Fibroblast of the aortic adventitia (primary cell): ENCODE measurements at places on chromosomes 12 and 14.

DNA sequence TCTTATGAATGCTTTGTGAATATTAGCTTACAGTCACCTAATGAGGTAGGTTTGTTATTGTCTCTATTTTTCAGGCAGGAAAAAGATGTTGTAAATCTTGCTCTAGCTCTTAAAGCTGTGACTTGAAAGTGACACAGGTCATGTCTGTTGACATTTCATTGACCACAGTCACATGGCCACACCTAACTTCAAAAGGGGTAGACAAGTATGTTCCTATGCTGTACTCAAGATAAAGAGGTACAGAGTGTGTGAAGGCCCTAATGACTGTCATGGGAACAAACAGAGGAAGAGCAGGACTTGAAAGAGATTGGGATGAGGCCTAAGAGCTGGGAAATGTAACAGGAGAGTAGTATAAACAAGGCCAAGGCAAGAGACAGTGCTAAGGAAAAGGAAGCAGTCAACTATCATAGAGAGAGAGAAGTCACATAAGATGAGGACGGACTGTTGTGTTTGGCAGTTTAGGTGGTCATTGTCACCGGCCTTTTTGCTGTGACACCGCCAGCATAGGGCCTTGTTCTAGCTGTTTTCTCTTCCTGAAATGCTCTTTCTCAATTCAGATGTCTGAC is 181.0 kb downstream of the CFAP54 start:
- no peak for DNase-seq

DNA sequence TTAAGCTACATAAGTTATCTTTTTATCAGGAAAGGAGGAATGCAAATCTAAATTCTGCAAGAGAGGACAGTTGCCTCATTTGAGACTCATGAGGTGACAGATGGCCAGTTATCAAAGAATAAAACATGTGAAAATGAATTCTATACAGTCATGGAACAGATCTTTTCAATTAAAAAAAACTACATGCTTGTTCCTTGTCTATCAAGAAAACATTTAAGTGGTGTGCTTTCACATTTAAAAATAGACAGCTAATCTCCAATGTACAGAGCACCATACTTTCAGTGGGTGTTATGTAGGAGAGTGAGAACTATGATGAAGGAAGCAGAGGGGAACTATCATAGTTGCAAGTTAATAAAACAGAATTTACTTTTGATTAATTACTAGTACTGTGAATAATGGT is 76.7 kb upstream of the TTC7B start:
- DNase-seq: no peak

GRCh38 chr14:54840798-54841197 is 61.8 kb downstream of the GCH1 start:
- no peak for DNase-seq

DNA sequence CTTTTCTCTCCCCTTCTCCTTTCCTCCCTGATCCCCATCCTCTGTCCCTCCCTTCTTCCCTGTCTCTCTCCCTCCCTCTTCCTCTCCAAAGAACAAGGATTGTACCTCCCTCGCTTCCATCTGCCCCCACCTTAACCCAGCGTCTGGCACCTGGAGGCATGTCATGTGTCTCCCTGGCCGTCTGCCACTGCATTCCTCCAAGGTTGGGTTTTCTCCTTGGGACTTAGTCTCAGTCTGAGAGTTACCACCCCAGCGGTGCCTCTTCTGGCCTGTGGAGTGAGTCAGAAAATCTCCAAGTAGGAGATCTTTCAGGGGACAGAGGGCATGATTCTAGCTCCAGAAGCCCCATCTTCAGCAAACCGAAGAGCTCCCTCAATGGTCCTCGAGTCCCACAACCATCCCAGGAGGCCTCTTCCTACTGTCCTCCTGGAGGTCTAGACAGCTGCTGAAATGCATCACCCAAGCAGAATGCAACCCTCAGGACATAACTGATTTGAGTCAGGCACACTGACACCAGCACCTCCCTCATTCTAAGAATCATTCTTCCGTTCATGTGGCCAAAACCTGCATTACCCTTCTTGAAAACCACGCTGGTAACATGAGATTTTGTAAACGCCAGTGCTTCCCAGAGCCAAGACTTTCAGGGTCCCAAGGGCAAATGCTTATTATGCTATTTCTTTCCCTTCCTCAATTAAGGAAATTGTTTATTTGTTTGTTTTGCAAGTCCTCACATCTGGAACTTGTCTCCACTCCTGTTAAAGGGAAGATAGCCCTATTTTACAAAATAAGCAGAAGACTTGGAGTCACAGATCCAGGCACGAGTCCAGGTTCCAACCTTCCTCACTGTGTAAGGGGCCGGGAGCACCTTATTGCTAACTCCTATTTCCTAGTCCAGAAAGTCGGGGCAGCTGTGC is 463.2 kb downstream of the BCL11B start:
- no peak for DNase-seq

- DNase-seq: no peak
Observed at GRCh38 chr12:120094485-120094884, 22.1 kb downstream of the RAB35 start.

DNA sequence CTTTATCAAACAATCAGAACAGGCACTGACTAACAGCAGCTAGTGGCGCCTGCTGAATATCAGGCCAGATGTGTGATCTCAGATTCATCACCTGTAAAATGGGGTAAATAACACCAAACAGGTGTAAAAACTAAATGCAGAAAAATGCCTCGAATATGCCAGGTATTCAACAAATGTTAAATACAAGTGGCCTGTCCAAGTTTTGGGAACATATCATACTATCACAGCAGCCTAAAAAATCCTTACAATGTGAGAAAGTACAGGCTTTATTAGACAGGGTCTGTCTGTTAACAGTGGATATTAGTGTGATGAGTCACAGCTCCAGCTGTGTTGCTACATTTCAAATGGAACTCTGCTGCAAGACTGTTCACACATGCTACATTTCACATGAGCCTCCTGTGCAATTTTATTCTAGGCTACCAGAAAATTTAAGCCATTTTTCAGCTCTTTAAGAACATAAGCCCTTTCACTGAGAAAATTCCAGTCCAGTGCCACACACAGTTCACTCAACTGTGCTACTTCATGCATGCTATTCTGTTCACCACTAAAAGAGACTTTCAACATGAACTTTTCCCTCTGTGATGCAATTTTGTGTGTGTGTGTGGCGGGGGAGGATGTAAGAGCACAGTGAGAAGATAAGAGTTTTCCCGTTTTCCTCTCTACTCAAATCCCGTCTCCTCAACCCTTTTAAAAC is 56.7 kb downstream of the MSRB3 start:
- DNase-seq: peak; percentile 95

GRCh38 chr12:109462868-109463692 is 14.0 kb downstream of the KCTD10 start:
- DNase-seq: peak; percentile 99

DNA sequence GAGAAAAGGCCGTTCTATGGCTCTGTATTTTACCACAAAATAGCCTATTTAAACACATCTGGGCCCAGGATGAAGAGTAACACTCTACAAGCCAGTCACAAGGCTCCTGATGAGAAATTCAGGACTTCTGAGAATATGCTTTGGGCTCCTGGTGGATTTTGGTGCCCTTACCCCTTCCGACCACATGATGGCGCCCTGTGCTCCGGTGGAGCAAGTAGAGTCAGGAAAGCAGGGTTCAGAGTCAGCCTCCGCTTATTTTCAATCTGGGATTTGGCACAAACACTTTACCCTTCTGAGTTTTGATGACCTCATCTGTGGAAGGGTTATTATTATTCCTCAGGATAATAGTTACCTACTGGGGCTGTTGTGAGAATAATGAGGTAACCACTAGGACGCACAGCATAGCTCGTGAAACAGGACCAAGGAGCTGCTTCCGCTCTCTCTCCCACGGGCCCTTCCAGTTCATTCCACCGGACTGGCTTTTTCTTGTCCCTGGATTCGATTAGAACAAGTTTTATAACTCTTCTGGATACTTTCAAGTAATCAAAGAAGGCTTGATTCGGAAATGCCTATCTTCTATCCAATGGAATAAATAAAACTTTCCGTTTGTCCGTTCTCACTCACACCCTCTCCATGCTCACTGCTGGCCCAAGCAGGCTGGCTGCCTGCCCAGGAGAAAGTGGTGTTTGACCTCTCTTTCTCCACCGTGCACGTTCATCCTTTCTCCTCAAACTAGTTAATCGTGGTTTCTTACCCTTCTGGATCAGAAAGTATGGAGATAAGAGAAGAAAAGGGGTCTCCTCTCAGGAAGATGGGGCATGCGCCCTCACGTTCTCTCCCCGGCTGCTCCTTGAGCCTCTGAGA is 104.6 kb downstream of the GALC start:
- peak; percentile 19 for DNase-seq

DNA sequence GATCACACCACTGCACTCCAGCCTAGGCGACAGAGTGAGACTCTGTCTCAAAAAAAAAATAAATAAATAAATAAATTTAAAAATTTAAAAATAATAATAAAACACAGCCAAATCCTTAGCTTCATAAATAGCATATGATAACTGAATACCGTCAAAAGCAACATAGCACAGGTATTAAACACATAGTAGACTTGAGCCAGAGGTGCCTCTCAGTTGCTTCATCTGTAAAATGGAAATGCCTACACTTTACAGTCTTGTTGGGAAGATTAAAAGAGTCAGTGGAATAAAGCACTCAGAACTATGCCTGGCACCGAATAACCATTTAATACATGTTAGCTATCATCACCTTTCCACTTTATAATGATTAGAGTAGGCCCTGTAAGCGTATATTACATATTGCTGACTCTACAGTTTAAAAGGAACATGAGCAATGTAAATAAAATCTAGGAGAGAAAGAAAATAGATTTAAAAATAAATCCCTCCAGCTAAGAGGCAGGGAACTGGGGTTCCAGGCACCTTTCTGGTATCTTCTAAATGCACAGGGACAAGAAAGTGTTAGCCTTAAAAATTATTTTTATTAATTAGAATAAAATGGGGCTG is 7.8 kb upstream of the DCAF11 start:
- DNase-seq: no peak

DNA sequence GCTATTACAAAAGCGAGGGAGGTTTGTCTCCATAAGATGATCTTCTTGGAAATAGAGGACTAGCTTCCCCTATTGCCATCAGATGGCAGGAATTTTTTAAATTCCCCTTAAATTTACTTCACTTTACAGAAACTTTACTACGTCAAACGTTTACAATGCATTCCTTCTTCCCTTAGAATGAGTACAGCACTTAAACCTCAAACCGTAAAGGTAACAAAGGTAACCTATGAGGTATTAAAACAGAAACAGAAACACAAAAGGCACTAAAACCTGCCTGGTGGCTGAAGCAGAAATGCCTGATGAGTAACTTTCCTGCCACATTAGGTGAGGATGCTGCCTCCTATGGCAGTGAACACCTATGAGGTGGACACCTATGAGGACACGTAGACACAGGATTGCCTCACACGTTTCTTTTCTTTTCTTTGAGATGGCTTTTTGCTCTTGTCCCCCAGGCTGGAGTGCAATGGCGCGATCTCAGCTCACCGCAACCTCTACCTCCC is 25.0 kb downstream of the DIO2 start:
- no peak for DNase-seq

- no peak for DNase-seq
Observed at GRCh38 chr14:73267474-73267873, 30.2 kb downstream of the PAPLN start.

GRCh38 chr12:116294454-116295165 is 17.1 kb upstream of the MED13L start:
- DNase-seq: no peak

- DNase-seq: no peak
Observed at GRCh38 chr12:54525383-54525782, 24.0 kb upstream of the PDE1B start.

DNA sequence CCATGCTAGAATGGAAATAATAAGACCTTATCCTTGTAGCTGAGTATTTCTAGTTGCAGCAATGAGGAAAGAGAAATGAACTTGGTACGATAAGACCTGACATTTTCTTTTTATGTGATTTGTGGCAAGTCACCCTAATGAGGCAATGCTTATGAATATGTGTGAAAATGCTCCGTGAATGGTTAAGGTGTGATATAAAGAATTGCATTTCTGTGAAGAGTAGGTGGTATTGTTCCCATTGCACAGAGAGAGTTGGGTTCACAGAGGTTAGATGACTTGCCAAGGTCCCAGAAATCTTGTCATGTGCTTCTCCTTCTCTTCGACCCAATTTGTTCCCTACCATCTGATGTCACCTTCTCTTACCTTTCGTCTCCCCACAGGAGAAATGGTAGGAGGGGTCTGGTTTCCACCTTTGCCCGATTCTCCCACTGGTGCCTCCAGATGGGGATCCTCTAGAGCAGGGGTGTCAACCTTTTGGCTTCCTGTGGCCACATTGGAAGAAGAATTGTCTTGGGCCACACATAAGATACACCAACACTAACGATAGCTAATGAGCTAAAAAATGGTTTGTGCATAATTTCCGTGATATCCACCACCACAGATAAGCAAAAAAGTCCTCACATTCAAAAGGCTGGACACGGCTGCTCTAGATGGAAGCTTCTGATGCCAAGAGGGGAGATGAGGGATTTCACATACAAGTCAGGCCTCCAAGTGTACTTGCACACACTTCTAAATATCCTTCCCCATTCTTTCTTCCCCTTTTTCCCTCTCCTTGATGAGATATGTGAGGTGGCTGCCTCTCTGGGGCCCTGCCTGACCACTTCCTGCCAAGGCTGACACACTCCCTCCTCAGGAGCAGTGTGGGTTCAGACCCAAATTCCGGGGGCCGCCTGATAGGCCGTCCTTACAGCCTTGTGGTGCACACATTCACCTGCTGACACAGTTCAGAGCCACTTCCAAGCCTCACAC is 96.1 kb downstream of the PLXNC1 start:
- no peak for DNase-seq

DNA sequence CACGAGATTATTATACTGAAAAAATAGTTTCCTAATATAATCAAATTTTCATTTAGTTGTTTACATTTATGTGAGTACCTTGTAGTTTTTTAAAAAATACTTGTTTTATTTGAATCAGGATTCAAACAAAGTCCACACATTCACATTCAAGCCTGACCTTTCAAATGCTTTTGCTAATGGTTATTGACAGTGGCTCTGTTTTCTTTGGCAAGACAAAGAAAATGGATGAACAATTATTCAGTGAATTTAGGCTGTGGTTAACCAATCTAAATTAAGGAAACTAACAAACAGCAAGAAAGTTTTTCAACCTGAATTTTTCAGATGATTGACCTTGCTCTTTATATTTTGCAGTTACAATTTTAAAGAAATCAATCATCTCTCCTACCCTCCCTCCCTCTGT is 9.7 kb downstream of the SLC4A8 start:
- DNase-seq: no peak

DNA sequence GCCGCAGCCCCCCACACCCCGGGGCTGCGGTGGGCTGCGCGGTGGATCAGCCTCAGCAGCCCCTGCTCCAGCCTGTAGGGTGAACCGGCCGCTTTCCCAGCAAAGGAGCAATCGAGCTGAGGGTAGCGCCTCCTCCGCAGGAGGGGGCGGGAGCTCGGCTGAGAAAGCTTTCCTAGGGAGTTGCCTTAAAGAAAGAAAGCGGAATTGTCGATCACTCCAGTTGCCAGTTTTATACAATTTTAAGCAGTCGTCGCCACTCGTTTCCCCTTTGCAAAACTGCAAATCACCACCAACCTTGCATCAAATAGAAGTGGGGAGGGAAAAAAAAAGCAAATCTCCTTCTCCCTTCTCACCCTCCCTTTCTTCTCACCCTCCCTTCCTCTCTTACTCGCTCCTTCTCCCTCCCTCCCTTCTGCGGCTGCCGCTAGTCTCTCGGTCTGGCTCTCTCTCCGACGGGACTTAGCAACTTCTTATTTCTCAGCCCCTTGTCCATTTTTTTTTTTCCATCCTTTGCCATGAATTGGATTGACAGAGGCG is at the start of gene PDE3A:
Gene PDE3A (plus strand): TSS at position 424 of the 537 bp plus-strand sequence. CDS start 748 bp downstream, outside the sequence.
- peak; percentile 79 for DNase-seq

GRCh38 chr12:13148485-13148847 is 45.0 kb upstream of the GSG1 start:
- peak; percentile 79 for DNase-seq

- no peak for DNase-seq
Observed at GRCh38 chr14:76101391-76102379, 50.0 kb upstream of the GPATCH2L start.

GRCh38 chr12:42126963-42127362 is 17.7 kb downstream of the GXYLT1 start:
- no peak for DNase-seq
